Fibroblast of pulmonary artery (primary cell): ENCODE measurements at places on chromosomes 7 and 10.

GRCh38 chr7:141369422-141369821 is 181.8 kb upstream of the AGK start:
- DNase-seq = no peak

DNA sequence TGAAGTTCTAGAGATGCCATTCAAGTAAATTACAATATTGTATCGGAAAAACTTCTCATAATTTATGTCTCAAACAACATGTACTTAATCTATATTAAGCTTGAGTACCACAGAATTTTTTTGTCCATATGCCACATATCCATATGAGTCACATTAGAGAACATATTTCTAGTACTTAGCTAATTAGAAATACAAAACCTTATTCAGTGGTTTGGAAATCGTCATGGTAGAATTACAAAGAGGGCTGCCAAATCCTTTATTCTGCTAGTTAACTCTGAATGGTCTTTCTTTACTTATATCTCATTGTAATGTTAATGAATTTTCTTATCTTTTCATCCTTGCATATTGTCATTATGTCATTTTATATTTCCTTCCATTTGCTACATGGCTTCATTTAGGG is 9.0 kb upstream of the VIM start:
- DNase-seq = peak; percentile 38

GRCh38 chr7:90216080-90216674 is 4.6 kb downstream of the STEAP2 start:
- DNase-seq = no peak

GRCh38 chr10:20971901-20972300 is 74.8 kb upstream of the NEBL start:
- DNase-seq = no peak

GRCh38 chr7:73395538-73396503 is 37.8 kb upstream of the FZD9 start:
- no peak for DNase-seq
